Myocyte (in vitro differentiated cells): ENCODE measurements at places on chromosomes 3 and 15. TPM values are rescaled to one million over a fixed set of nuclear protein-coding genes. Genes with fewer than 3 reads are reported as not detected.
A peak's percentile ranks its signal among the peaks of the same experiment; 100 is the strongest.

The BDH1 gene
- 0.26 and 0.67 TPM in 2 replicates for total RNA-seq

The CCNB2 gene
- 1.4 and 2.1 TPM in 2 replicates for total RNA-seq

The RYR3 gene
- total RNA-seq = 0.05 and 0.11 TPM in 2 replicates

The CAMKV gene
- total RNA-seq = not detected in 2 replicates

The NOX5 gene
- 1.1 and 1.3 TPM in 2 replicates for total RNA-seq

The TPRG1 gene
- 1.4 and 3.1 TPM in 2 replicates for total RNA-seq

The RPP25 gene
- 2.6 and 3.2 TPM in 2 replicates for total RNA-seq

The SLC27A2 gene
- total RNA-seq = not detected in 2 replicates

The TICRR gene
- total RNA-seq = 0.05 and 0.19 TPM in 2 replicates

The ANAPC13 gene
- 177 and 210 TPM in 2 replicates for total RNA-seq

The FGF7 gene
- total RNA-seq = 39.2 and 69.2 TPM in 2 replicates

The GOLGA8H gene
- 0.05 and 0.31 TPM in 2 replicates for total RNA-seq

The CEMIP gene
- 13.9 and 17.2 TPM in 2 replicates for total RNA-seq

The KY gene
- 1.6 and 4.3 TPM in 2 replicates for total RNA-seq

DNA sequence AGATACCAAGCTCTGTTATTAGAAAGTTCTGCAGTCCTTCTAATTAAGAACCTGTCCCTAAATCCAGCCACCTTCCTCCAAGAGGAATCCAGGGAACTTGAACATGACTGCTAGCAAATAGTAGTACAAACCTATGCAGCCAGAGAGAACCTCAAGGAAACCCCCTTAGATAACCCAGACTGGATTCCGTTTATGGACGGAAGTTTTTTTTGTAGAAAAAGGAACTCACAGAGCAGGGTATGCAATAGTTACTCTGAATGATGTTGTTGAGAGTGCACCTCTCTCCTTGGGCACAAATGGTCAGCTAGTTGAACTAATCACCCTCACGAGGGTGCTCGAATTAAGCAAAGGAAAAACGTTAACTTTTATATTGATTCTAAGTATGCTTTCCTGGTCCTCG, 40.8 kb downstream of the TM4SF18 start:
- no peak for DNase-seq

- no peak for DNase-seq
These were observed 140.4 kb downstream of the SRGAP3 start for GRCh38 chr3:9108876-9109567.

DNA sequence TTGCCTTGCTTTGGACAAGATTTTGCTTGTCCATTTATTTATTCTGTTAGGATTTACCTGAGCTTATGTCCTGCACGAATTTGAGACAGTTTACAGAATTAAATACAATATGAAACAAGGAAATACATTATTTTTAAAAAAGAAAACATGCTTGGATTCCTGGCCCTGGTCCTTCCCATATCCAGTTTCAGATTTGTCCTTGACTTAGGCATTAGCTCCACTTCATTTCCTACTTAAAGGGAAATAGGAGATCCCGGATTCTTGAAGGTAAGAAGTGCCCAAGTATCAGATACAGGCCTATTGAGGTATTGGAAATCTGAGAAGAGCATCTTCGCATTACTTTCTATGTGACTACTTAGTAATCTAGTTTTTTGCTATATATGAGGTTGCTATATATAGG, 672.0 kb downstream of the SI start:
- DNase-seq = no peak

DNA sequence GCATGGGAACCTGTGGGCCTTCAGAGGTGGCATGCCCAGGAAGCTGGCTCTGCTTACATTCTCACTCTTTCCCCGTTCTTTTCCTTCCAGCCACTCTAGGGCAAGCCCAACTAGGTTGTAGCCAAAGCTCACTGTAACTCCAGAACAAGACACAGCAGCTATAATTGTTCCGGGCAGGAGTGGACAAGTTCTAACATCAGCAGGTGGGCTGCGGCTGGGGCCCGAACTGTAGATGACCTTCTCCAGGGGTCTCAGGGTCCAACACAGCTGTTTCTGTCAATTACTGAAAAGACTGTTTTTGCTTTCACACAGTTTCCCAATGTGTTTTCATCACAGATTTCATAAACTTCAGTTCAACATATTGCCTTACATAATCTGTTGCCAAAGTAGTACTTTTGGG, 11.5 kb downstream of the RASGRP1 start:
- no peak for DNase-seq

DNA sequence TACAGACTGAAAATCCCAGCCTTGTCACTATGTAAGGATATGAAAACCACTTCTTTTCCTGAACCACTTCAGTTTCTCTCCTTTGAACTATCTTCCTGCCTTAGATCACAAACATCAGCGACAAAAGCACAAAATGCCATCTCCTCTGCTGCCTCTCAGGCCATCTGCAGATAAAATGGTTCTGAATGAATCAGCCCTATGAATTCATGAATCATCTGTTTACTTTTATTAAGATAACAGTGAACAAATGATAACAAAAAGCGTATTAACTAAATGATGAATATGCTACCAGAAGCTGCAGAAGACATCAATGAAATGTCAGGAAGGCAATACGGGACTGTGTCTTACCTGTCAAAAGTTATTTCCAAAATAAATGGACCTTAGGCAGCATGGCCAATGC, 928.1 kb downstream of the ROBO1 start:
- no peak for DNase-seq

GRCh38 chr15:77411619-77411976, 8.3 kb downstream of the PEAK1 start:
- DNase-seq = no peak

DNA sequence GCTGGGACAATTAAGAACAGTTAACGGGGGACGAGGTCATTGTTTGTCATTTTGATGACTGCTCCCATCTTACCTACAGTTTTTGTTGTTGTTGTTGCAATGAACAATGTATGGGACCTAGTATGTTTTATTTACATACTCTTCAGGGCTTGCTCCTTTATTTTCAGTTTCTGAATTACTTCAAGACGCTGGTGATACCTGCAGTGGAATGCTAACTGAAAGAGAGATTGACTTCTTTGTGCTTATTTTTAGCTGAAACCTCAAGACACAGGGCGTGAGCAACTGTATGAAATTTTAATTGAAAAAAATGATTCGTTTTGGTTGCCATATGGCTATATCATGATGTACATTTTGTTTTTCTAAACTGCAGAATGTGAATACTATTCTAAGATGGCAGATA, 297.9 kb downstream of the EDEM1 start:
- no peak for DNase-seq

DNA sequence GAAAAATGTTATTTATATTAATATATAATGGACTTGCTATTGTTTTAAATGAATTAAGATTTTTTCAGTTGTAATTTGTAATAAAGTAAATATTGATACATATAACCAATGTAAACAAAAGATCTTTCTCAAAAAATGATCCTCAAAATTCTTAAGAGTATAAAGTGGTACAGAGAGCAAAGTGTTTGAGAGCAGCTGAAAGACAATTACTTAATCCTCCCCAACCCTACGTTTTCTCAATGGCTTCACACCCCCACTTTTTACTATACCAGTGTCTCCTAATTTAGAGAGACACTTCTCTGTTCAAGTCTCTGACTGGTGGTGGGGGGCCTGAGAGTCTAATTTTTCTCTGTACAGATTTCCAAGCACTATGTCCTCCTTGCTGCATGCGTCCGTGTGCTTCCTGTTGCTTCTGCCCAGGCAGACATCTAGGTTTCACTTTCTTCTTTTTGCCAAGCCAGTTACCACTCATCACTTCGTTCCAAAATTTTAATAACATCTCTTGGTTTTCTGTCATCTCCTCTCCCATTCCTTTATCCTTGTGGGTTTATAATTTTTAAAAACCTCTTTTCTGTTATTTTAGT, 276.3 kb upstream of the DNAJC19 start:
- DNase-seq = no peak

DNA sequence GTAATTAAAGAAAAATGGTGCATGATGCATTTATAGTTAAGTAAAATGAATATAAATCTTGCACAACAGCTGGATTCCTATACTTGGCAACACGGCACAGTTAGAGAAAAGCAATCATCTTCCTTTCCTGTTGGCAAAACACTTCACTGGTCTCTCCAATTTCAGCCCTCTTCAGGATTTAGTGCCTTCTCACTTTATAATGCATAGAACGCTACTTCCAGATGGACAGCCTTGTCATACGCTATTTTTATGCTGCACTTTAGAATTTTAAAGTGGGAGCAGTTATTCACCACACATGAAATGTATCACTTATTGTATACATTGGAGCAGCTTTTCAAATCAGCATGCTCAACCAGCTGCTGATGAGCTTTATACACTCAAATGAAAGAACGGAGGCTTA, 194.4 kb upstream of the GBE1 start:
- no peak for DNase-seq

- DNase-seq = no peak
These were observed 111.6 kb downstream of the IQSEC1 start for GRCh38 chr3:12961697-12962036.

- DNase-seq = no peak
These were observed 21.6 kb downstream of the FSIP1 start for GRCh38 chr15:39761006-39761405.

DNA sequence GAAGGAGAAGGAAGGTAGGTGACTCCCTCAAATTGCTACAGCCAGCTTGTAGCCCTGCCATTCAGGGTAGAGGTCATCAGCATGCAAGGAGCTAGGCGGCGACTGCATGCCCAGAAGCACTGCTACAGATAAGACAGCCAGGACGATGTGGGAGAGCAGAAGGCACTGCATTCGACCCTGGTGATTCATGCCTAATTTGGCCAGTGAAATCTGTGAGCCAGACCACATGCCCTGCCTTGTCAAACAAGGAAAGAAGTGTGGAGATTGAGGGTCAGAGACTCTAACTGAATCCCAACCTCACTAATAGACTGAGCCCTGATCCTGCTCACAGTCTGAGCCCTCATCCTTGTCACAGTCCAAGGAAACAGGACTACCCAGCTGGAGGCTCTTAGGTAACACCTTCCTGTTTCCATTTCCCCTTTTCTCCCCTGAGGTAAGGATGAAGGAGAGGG, 86.6 kb downstream of the LINGO1 start:
- DNase-seq = peak; percentile 84

GRCh38 chr15:96107916-96108315, 222.6 kb upstream of the NR2F2 start:
- no peak for DNase-seq

- DNase-seq = peak; percentile 18
These were observed 28.5 kb upstream of the LRRC34 start for GRCh38 chr3:169841171-169841570.

DNA sequence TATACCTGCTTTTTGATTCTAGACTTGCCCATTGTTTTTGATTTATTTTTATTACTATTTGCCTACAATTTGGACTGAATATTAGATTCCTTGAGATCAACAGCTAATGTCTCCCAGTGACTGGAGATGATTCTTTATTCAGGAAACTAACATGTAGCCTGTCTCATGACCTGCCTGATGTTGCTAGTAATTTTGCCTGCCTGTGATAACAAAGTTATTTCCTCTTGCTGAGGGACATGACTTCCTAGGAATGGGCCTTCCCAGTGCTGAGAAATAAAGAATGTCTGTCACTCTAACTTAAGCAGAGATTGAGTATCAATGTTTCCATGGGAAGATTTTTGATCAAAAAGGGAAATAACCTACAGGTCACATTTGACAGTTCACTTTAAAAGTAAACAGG, 13.4 kb upstream of the NPHP3 start:
- no peak for DNase-seq

DNA sequence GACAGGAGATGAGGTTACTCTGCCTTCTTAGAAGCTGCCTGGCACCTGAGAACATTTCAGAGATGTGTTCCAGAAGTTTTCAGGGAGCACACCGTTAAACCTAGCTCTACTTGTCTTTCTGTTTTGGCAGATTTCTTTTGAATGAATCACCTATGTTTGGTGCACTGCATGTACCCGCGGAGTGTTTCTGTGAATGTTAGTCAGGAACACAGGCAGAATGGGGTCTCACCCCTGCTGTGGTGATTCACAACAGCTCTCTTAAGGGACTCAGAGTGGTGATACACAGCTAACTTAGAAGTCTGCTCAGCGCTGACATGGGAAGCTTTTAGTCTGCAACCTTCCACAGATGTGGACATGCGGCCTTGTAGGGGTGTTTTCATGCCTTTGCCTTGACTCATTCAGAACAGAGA, 24.0 kb downstream of the TSEN2 start:
- peak; percentile 82 for DNase-seq

DNA sequence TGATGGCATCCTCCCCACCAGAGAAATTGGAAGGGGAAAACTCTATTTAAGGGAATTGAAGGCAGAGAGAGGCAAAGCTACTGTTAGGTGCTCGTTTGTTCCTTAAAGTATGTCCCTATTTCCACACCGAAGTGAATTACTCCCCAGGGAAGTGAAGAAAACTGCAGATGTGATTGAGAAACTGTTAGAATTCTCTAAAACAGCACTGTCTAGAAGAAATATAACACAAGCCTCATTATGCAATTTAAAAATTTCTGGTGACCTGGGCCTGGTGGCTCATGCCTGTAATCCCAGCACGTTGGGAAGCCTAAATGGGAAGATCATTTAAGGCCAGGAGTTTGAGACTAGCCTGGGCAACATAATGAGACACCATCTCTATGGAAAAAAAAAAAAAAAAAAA, 305.0 kb downstream of the SHQ1 start:
- no peak for DNase-seq
